ENCODE measurements at places on chromosomes 7 and 10.
A peak's percentile ranks its signal among the peaks of the same experiment; 100 is the strongest.

- peak; percentile 91 for DNase-seq
Observed at GRCh38 chr10:67788028-67788886, 49.7 kb downstream of the DNAJC12 start.

GRCh38 chr7:116259871-116260440 lies 49.6 kb downstream of the TES start:
- DNase-seq: no peak

- DNase-seq: no peak
Observed at GRCh38 chr7:100584683-100585510, 1.0 kb downstream of the LRCH4 start.

GRCh38 chr7:86431761-86432160 lies 211.9 kb upstream of the GRM3 start:
- no peak for DNase-seq

Data from activated CD8-positive, alpha-beta memory T cell treated with anti-CD3 and anti-CD28 coated beads for 24 hours (primary cell).